Stimulated activated CD4-positive, alpha-beta T cell treated with anti-CD3 and anti-CD28 coated beads, Interleukin-12 subunit alpha, Interleukin-12 subunit beta, amount 100 ng/mL, for 48 hours (primary cell): ENCODE measurements at places on chromosomes 11 and 22.

- no peak for DNase-seq
These were observed 74.1 kb upstream of the CHRM4 start for GRCh38 chr11:46465683-46466082.

- no peak for DNase-seq
These were observed 80.3 kb downstream of the CASP12 start for GRCh38 chr11:104817973-104818372.

DNA sequence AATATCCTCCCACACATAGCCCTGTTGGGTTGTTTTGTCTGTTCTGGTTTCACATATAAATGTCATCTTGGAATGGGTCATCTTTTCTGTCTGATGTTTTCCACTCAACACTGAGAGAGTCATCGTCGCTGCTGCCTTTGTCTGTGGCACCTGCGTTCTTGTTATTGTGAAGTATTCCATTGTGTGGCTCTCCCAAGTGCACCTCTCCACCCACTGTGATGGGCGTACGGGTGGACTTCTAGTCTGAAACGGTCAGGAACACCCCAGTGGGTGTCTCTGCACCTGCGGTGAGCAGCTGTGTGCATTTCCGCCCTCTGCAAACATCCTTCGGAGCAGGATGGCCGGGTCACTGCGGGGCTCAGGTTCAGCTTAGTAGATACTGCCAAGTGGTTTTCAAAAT is 34.5 kb upstream of the RTL6 start:
- DNase-seq: no peak

DNA sequence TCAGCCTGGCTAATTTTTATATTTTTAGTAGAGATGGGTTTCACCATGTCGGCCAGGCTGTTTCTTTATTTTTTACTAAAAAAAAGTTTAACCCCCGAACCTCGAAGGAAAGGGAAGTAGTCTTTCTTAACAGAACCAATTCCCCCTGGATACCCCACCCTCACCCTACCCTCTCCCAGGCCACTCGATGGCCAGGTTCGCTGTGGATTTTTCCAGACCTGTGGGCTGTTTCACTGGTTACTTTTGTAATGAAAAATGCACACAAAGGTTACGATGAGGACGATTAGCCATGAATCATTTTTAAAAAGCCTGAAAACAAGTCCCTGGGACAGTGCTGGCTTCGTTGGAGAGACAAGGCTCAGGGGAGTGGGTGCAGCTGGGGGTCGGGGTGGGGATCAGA is 2.5 kb downstream of the TSPO start:
- no peak for DNase-seq

- DNase-seq: no peak
These were observed 6.3 kb downstream of the BBOX1 start for GRCh38 chr11:27046956-27047355.

DNA sequence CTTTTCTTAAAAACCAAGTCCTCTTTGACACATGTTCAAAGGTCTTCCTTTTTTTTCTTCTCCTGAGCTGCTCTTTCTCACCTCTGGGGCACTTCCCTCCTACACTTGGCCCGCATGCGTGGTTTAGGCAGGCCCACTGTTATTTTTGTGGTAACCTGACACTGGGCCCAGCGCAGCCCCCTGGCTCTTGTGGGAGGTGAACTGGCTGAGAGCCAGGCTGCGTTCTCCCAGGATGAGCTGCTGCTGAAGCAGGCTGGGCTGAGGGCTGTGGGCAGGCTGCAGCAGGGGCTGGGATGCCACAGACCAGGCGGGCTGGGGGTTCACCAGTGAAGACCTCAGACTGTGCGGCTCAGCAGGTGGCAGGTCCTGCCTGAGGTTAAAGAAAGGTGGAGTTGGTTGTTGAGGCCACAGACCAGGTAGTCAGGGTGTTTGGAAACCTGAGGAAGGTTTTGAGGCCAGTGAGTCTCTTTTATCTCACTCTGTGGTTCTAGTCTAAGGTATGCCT is 72.4 kb downstream of the TEAD1 start:
- DNase-seq: no peak

- no peak for DNase-seq
These were observed 12.3 kb downstream of the PKNOX2 start for GRCh38 chr11:125176866-125177265.

- no peak for DNase-seq
These were observed 9.1 kb downstream of the ARRB1 start for GRCh38 chr11:75342231-75342918.

DNA sequence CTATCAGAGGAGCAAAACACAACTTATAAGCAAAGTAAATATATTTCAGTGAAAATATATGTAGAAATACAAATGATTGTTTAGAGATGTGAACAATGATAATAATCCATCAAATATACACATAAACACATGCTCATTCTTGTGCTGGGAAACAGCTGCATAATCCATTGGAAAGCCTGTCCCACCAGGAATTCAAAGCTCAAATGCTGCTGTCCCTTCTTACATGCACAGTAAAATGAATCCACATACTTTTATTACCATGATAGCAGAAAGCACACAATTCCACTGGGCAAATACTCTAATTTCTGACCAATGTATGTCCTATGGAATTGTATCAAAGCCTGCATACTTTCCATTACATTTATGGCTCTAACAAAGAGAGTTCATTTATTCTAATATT is 44.5 kb downstream of the SOX6 start:
- DNase-seq: no peak

DNA sequence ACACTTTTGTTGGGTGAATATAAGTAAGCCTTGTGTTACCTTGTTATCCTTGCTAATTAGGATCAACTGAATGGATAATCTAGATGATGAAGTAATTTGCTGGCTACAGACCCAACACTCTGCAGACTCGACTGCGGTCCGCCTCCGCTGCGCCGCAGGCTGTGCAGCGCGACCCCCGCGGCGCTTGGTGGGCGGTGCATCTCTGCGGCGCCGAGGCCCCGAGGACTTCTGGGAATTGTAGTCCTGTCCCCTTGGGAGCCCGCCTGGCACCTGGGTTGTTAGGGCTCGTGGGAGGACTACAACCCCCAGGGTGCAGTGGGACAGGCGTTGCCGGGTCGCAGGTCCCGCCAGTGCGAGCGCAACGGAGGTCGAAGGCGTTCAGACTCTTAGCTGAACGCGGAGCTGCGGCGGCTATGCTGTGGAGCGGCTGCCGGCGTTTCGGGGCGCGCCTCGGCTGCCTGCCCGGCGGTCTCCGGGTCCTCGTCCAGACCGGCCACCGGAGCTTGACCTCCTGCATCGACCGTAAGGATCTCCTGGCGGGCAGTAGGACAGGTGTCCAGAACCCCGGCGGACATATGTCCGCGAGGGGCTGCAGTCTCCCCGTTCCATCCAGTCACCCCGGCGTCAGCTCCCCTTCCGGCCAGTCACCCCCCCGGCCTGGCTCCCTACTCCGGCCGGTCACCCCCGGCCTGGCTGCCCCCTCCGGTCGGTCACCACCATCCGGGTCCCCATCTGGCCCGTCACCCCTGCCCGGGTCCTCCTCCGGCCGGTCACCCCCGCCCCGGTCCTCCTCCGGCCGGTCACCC is at the start of the genes ACAD8 and THYN1:
ACAD8 (plus strand) TSS at position 381 of the 806 bp plus-strand sequence; CDS start at position 414, 33 bp downstream.
THYN1 (minus strand) TSS at position 165 of the 806 bp plus-strand sequence. CDS start 470 bp downstream, outside the sequence.
- peak; percentile 88 for DNase-seq

GRCh38 chr11:62725646-62726045 is 1.6 kb downstream of the HNRNPUL2 start:
- no peak for DNase-seq

- DNase-seq: no peak
These were observed 170.9 kb downstream of the SPON1 start for GRCh38 chr11:14133381-14133780.

GRCh38 chr11:66181632-66182315 is 86.7 kb upstream of the RAB1B start:
- DNase-seq: no peak

- DNase-seq: no peak
These were observed 95.3 kb downstream of the SLC17A6 start for GRCh38 chr11:22433517-22433916.

- DNase-seq: no peak
These were observed 222.6 kb upstream of the PITPNB start for GRCh38 chr22:28141614-28142013.

DNA sequence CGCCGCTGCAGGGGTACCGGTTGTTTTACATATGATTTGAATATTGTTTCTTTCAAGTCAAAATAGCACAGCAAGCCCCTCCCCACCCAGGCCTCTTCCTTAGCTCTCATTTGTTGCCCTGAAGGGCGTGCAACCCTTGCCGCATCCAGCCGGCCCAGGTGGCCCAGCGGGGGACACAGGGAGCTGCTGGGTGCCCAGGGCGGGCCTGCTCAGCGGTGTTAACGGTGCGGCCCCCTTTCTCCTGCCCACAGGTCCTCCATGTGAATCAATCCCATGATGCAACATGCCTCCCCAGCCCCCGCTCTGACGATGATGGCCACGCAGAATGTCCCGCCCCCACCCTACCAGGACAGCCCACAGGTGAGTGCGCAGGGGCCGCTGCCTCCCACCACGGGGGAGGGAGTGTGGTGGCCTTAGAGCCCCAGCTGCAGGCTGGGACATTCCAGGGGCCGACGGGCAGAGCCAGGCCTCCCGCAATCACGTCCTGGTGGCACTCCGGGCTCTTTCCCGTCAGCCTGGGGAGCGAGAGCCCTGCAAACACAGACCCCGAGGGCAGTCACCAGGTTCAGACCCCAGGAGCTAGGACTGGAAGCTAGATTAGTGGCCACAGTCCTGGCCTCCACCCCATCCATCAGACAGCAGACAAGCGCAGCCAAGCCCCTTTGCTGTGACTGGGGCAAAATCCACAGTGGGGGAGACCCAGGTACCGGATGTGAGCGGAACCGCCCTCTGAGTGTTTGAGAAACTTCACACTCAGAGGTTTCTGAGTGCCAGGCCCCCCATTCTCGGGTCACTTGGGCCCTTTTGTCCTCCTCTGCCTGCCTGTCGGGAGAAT is 144.8 kb downstream of the FEZ1 start:
- no peak for DNase-seq

DNA sequence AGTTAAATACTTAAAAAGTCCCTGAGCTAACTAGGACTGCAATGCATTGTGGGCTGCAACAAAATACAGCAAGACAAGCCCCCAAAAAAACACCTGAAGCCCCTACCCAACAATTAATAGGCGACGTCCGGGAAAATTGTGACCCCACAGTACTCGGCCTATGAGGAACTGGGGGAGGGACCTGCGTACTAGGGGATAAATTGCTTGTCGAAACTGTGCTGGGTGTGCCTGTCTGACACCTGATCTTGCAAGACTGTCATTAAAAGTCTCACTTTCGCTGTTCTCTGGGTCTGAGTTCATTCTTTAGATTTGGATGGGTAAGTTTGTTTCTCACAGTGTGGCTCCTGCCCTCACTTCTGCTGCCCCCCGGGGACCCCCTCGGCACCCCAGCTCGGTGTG is 15.2 kb downstream of the TANGO2 start:
- DNase-seq: no peak

DNA sequence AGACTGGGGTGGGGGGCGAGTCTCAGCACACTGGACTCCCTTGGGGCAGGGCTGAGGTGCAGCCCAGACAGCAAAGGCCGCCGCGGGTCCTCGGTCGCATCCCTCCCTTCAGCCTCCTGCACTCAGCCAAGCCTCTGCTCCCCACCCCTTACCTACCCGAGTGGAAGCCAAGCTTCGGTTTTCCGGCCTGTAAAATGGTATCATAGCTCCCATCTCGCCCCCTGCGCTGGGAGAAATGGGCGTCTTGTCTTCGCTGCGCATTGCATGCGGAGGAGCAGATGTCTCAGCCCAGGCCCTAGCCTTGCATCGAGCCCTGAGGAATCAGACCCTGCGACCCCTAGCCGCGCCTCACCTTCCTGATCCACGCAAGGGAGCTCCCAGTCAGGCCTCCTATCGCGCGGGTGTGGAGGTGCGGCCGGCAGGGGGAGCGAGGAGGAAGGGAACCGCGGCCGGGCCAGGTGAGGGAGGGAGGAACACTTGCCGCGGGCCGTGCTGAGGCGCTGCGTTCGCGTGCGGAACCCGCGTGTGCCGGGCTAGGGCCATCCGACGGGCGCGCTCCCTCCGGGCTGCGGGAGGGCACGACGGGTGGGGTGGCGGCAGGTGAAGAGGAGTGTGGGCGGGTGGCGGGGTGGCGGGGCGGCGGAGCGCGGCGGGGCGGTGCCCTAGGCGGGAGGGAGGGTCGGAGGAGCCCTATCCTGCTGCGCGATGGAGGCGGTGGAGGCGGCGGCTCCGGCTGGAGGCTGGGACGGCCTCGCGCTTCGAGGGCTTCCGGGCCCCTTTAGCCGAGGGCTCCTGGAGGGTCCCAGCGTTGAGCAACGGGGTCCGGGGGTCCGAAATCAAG is 4.1 kb upstream of the TBX1 start:
- DNase-seq: peak; percentile 28

DNA sequence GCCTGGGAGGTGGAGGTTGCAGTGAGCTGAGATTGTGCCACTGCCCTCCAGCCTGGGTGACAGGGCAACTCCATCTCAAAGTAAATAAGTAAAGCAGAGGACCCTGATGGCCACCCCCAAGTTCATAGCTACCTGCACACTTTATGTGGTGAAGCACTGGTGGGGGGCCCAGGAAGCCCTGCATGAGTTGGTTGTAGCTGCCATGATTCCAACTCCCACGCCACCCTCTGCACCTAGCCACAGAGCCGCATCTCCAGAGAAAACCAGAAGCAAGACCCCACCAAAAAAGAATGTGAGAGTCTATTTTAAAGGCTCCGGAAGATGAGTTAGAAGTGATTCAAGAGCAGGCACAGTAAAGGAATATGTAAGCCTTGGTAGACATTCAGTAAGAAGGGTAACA is 20.4 kb upstream of the TMA7B start:
- DNase-seq: no peak
